ENCODE measurements at places on chromosomes 5 and 9.

- DNase-seq: no peak
These were observed 303.6 kb downstream of the ARHGAP26 start for GRCh38 chr5:143073766-143074165.

DNA sequence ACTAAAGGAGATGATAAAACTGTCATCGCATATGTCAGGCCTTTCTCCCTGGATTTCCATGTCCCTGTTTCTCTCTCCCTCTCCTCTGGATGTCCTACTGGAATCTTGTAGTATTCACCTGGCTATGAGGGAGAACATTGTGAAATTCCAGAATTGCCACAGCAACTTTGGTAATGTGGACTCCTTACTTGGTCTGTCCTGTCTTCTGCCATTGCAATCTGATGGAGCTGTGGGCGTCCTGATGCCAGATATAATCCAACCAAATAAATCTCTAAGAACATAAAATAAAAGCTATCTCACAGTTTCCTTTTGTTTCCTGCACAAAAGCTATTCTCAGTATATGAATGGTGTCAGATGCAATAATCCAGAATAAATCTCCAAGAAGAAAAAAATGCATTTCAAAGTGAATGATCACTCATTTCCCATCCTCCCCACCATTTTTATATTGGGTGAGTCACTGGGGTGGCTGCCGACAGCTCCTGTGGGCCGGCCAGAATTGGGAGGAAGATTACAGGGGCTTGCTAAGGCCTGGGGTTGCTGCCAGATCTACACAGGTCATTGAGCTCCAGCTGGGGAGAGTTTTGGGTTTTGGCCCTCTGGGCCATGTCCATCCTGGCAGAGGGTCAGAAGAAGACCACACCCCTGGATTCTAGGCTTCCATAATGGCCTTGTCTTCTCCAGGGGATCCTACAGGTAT is 160.7 kb upstream of the PITX1 start:
- DNase-seq: no peak

- DNase-seq: no peak
These were observed 346.9 kb downstream of the DEPDC1B start for GRCh38 chr5:60352992-60353599.

DNA sequence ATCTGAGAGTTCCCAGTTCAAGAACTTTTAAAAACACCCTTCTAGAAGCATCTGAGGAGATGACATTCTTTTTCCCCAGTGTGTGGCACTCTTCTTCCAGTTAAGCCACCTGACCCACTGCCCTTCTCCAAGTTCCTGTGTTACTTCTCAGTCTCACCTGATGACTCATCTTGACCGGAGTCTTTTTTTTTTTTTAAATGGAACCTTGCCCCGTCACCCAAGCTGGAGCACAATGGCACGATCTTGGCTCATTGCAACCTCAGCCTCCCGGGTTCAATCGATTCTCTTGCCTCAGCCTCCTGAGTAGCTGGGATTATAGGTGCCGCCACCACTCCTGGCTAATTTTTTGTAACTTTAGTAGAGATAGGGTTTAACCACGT is 224.1 kb upstream of the DAB2 start:
- no peak for DNase-seq

- DNase-seq: no peak
These were observed 216.3 kb downstream of the TTLL11 start for GRCh38 chr9:121876658-121877271.

DNA sequence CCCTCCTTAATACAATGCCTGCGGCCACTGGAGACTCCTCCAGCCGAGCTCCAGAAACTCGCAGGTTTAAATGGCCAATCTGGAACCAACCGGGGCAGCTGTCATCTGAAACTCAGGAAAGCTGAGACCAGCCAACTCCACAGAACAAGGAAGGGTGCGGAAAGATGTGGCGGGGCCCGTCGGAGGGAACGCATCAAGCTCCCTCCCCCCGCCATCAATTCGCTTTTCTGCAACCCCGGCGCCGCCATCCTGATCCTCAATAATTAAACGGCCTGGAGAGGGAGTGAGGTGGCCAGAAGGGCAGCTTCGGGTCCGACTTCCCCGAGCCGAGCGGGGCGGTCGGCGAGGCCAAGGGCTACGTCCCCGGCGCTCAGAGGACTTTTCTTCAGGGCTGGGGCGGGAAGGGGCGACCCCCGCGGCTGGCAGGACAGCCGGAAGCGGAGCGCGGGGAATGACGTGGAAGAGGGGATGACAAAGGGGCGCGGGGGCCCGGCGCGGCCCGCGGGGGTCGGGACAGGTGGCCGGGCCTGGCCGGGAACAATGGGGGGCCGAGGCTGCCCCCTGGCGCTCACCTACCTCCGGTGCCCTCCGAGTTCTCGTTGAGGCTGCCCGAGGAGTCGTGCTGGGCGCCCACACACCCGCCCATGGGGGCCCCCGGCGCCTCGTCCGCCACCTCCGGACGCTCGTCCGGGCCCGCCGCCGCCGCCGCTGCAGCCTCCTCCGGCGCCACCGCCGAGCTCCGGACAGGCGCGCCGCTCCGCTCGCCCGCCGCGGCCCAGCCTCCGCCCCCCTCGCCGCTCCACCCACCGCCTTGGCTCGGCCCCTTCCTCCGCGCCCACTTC is at the start of gene UBTD2:
UBTD2 (minus strand) TSS at position 745 of the 842 bp plus-strand sequence; CDS start at position 646, 99 bp downstream.
- peak; percentile 38 for DNase-seq
